T-cell (primary cell): ENCODE measurements at places on chromosomes 3 and 15.

DNA sequence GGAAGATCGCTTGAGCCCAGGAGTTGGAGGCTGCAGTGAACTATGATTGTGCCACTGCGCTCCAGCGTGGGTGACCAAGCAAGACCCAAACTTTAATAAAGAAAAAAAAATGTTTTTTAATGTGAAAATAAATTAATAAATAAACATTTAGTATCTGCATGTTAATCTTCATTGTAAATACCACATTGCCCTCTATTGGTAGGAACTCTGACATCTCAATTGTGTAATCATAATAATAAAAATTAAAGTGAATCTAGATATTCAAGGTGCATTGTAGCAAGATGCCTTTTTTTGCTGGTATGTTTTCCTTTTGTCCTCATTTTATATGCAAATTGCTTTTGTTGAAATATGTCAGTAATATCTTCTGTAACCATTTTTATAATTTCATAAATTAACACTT, 95.0 kb upstream of the LIMD1 start:
- no peak for DNase-seq

- no peak for DNase-seq
Observed at GRCh38 chr3:60086811-60087210, 1037.0 kb upstream of the CFAP20DC start.

- DNase-seq: no peak
Observed at GRCh38 chr15:88956906-88957305, 43.7 kb upstream of the MFGE8 start.

DNA sequence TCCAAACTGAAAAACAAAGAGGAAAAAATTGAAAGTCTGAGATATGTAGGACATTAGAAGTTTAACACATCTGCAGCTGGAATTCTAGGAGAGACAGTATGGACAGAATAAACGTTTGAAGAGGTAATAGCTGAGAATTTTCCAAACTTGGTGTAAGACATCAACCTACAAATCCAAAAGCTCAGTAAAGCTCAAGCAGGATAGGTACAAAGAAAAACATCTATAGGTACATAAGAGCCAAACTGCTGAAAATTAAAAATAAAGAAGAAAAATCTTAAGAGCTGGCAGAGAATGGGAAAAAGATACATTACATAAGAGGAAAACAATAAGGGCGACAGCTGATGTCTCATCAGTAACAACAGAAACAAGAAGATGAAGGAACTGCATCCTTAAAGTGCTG, 22.8 kb upstream of the C3orf22 start:
- no peak for DNase-seq

- DNase-seq: no peak
Observed at GRCh38 chr15:77589839-77590238, 42.9 kb downstream of the LINGO1 start.

GRCh38 chr3:52471371-52472238, 16.2 kb downstream of the NISCH start:
- peak; percentile 20 for DNase-seq

GRCh38 chr3:175267121-175267531, 408.0 kb downstream of the NAALADL2 start:
- no peak for DNase-seq
